Activated CD8-positive, alpha-beta memory T cell treated with anti-CD3 and anti-CD28 coated beads for 4 hours (primary cell): ENCODE measurements at places on chromosomes 13 and 19.

DNA sequence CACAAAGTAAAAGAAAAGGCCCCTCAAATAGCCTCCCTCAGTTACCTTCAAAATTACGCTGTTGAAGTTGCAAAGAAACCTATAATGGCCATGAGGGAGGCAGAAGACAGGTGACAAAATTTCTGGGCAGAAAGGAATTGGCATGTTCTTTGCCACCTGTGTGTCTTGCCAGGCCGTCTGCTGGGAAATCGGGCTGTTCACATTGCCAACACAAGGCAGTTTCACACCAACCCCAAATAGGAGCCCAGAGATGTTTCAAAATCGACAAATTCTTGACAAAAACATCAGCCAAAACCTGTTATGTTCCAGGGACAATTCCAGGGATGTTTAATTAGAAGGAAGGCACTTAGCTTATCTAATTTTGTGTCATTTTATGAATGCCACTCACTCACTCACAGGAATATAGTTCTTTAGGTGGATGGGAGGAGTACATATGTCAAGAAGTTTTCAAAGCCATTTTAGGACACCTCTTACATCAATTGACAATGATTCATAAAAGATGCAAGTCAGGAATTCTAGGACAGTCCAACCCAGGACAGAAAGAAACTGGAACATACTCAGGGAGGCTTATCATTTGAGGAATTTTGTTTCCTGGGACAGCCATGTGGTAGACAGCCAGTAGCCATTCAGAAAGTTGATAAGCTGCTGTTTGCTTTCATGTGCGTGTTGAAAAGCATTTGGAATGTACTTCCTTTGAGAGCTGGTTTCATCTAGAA, 164.5 kb downstream of the RGCC start:
- no peak for DNase-seq

GRCh38 chr13:92640936-92641335, 585.7 kb upstream of the GPC6 start:
- DNase-seq = no peak

DNA sequence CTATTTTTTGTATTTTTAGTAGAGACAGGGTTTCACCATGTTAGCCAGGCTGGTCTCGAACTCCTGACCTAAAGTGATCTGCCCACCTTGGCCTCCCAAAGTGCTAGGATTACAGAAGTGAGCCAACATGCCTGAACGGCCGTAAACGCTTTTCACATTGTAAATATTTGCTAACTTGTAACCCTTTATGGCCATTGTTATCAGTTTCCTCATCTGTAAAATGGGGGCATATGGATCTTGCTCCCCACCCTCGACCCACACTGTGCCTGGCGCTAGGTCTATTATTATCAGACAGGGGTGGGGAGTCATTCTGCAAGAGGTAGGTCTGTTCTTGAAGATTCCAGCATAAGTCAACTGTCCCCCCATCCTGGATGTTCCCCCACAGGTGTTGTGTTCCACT, 11.9 kb downstream of the NCAN start:
- DNase-seq = no peak

- no peak for DNase-seq
These were observed 79.2 kb upstream of the SLC10A2 start for GRCh38 chr13:103145442-103145841.

- no peak for DNase-seq
These were observed 1.6 kb upstream of the TPM4 start for GRCh38 chr19:16074488-16075365.

DNA sequence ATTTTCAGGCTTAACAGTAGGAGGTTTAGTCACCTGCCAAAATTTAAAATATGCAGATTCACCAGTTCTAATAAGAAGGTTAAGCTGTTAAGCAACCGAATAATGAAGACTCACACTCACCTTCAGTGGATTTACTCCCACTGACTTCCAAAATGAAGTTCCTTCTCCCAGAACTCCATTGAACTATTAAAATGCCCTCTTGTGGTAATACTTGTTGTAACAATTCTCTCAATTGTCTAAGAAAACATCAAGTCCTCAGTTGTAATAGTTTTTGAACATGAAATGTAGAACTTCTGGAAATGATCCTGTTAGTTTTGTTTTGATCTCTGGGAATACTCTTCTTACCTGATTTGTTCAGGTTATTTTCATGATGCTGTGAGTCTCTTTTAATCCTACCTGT, 522.0 kb upstream of the ATXN8OS start:
- no peak for DNase-seq

GRCh38 chr13:89457977-89458376, 1786.8 kb downstream of the SLITRK5 start:
- DNase-seq = no peak

GRCh38 chr13:102582256-102582655, 14.5 kb upstream of the TPP2 start:
- no peak for DNase-seq

- peak; percentile 87 for DNase-seq
These were observed 603 bp downstream of the RFX1 start for GRCh38 chr19:14005349-14006084.

DNA sequence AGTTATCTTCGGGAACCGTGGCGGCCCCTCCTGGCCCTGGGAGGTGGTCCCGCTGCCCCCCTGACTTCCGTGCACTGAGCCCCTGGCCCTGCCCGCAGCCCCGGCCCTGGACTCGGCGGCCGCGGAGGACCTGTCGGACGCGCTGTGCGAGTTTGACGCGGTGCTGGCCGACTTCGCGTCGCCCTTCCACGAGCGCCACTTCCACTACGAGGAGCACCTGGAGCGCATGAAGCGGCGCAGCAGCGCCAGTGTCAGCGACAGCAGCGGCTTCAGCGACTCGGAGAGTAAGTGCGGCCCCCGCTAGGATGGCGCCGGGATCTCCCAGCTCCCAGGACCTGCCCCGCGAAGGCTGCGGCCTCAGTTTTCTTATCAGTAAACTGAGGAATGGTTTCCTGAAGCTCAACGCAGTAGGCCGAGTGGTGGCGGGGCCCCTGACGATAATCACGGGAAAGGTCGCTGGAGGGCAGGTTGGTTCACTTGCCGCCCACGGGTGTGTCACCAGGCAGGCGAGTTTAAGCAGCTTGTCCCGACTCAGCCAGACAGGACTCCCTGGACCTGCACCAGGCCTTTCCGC, 924 bp downstream of the RGCC start:
- DNase-seq = peak; percentile 32

- no peak for DNase-seq
These were observed 227.6 kb downstream of the FGF9 start for GRCh38 chr13:21898459-21898858.

- no peak for DNase-seq
These were observed 3.7 kb upstream of the DOCK9 start for GRCh38 chr13:98981369-98982080.

GRCh38 chr13:71021825-71022422, 845.1 kb downstream of the DACH1 start:
- no peak for DNase-seq

- no peak for DNase-seq
These were observed 81.7 kb upstream of the KLHL1 start for GRCh38 chr13:70189981-70190380.

DNA sequence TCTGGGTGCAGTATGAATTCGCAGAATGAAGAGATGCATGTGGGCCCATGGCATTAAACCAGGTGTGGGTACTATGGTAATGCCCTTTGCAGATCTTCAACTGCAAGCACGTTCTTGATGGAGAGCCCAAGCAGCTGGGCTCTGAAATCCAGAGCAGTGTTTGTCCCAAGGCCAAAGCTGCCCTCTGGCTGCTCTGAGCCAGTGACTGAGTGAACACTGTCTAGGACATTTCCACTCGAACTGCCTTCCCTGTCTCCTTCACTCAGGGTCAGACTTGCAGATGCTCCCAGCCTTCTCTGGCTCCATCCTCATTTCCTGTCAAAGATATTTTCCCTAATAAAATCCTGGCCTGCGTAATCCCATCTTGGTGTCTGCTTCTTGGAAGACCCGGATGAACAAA, 80.2 kb upstream of the GJB6 start:
- DNase-seq = no peak

DNA sequence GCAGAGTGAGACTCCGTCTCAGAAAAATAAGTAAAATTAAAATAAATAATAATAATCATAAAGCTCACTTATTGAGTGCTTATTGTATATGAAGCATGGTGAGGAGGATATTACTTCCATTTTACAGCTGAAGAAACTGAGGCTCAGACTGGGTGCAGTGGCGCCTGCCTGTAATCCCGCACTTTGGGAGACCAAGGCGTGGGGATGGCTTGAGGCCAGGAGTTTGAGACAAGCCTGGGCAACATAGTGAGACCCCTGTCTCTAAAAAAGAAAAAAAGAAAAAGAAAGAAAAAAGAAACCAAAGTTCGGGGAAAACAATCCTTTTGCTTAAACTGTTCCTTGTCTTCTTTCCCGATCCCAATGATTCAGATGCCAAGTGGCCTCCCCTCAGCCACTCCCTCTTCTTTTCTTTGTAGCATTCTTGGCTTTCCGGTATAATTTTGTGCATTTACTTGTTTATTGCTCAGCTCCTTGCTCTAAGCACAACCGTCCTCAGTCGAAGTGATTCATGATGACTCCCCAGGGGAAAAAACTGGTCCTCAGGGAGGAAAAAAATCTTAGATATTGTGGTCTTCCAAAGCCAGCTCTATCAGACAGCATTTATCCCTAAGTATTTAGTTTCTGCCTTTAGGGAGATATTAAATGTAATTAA, 965 bp upstream of the EIF3G start:
- DNase-seq = no peak

DNA sequence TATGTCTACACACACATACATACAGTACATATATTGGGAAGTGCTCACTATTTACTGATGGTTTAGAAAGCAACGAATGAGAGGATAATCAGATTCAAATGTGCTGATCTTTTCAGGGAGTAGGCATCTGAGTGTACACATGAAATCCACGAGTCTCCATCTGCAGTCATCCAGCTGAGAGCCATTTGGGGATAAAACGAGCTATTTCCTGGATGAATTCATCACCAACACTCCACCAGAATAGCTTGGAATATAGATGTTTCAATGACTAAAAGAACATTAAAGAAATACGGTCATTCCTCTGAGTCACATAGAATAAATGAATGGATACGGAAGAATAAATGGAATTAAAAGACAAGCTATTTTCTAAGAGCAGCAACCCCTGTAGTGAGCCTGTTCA, 721.6 kb upstream of the ARGLU1 start:
- DNase-seq = no peak

DNA sequence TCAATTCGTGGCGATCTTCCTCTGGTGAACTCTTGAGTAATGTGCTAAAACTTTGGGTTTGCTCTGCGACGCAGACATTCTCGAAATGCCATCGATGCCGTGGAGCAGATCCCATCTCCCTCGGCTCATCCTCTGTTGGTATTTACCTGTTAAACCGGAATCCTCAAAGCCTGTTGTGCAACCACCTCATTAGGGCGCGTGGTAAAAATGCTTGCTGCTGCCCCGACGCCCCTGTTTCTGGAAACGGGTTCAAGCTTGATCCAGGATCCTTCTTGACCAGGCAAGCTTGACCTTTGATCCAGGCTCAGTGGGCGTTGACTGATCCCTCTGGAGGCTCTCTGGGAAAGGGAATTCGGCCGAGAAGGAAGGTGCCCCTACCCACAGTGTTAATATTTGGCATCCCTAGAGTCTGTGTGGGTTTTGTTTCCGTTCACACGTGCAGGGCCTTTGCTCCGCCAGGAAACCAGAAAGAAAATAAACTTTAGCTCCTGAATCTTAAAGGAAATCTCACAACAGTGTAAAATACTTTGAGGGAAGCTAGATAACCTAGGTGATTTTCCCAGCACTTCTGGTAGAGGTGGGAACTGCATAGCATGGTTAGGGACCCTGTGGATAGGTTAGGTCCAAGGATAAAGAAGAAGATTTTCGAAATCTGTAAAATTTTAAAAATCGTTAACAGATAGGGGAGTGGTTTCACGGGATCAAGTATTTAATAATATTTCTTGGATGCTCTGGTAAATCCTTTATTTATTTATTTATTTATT, 1.1 kb downstream of the LSM14A start:
- no peak for DNase-seq

GRCh38 chr19:35006342-35006998, 6.3 kb downstream of the GRAMD1A start:
- DNase-seq = no peak

DNA sequence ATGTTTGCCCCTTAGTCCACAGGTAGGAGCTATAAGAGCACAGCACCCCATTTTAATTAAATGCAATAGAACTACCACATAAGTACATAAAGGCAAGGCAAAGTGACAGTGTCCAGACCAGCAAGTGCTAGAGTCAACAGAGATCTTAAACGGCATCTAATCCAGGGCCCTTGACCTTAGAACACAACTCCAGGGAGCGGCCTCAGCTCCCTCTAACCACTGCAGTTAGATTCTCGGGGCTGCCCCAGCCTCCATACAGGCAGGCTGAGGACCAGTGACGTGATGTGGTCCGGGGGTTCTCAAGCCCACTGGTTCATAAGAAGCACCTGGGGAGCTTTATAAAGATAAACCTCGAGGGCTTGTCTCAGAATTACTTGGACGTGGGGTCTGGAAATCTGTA, 10.0 kb upstream of the ATP12A start:
- no peak for DNase-seq

DNA sequence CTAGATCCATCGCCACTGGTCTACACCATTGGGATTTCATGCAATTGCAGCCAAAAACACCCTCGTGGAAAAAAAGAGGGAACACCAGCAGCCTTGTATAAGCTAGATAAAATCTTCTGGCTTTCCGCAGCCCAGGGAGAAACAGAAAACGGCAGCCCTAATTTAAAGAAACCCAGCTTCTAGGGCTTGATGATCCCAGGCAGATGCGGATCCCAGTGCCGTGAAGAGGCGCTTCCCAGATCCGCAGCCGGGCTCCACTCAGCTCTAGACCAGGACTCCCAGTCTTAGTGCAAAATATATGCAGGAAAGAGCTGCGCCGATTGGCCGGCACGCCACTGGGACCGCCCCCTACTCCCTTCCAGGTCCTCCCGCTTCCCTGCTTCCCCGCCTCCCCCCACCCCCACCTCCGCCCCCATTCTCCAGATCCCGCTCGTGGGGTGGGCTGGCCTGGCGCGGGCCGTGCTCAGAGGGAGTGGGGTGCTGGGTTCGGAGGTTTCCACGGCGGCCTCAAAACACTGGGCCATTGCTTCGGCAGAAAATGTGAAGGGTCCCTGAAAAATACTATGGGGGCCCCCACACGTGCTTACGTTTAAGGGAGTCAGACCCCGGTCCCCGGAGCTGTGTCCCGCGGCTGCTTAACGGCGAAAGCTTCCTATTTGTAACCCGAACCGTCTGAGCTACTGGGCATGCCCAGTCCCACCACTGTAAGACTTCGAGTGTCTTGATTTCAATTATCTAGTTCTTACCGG, 63.1 kb downstream of the SERP2 start:
- peak; percentile 8 for DNase-seq

GRCh38 chr13:34990399-34991214, 48.5 kb downstream of the NBEA start:
- DNase-seq = no peak

- no peak for DNase-seq
These were observed 146.5 kb downstream of the PCCA start for GRCh38 chr13:100235311-100235901.

- DNase-seq = no peak
These were observed 3.1 kb downstream of the FUZ start for GRCh38 chr19:49809941-49810389.
